ENCODE measurements at places on chromosomes 1 and 21.

GRCh38 chr21:45600248-45600647 lies 43.3 kb upstream of the PCBP3 start:
- DNase-seq, result no peak

DNA sequence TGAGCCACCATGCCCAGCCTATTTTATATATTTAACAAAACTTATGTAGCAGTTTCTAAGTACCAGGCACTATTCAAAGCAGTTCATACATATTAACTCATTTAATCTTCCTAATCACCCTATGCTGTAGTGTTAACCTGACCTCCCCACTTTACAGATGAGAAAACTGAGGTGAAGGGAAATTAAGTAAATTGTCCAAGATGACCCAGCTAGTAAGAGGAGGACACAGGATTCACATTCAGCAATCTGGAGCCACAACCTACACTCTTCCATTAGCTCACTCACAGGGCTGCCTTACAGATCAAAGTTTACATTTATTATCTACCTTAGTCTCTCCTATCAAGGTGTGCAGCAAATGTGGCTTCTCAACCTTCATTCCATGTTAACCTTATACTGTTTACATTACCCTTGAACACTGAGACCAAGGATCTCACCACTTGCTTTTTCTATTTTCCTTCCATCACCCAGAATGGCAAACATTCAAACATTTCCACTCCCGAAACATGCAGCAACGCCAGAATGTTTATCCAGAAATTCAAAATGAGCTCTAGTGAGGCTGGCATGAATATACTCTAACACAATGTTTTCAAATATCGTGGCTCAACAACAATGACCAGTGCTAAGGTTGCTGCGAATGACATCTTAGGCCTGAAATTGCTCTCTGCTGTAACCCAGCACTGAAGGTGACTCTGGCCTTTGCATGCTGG lies 24.5 kb downstream of the HIVEP3 start:
- DNase-seq, result no peak

- DNase-seq, result no peak
Observed at GRCh38 chr1:184417916-184418315, 31.1 kb downstream of the C1orf21 start.

DNA sequence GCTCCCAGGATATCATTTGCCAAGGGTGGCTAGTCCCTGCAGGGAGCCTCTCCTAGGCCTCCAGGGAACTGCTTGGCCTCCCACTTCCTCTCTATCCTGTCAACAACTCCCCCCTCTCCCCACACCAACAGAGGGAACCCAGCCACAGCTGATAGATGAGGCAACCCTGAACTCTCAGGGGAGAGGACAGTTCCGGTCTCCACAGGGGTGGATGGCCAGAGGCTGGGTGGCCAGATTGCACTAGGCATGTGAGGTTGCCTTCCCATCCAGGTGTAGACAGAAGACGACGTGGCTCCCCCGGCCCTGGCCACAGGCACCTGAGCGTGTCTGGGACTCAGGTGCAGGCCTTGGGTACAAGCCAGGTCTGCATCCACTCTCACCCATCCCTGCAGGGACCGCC lies 53.3 kb downstream of the TOR1AIP2 start:
- no peak for DNase-seq

DNA sequence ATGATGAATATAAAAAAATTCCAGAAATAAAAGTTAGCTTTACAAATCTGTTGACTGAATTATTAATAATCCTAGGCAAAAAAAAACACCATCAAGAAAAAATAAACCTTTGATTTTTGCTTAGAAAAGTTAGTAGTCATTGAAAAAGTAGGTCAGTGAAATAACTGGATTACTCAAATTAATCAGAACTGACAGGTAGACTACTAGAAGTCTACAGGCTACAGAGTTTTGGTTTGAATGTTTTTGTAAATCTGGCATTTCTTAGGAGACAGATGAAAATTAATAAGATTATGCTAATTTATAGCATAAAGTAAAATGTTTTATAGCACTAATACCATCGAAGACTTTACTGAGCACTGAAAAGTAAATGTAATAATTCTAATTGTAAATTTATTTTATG lies 511.9 kb downstream of the PTPRC start:
- DNase-seq, result no peak

- DNase-seq, result no peak
Observed at GRCh38 chr1:228180271-228180958, 14.8 kb downstream of the IBA57 start.

DNA sequence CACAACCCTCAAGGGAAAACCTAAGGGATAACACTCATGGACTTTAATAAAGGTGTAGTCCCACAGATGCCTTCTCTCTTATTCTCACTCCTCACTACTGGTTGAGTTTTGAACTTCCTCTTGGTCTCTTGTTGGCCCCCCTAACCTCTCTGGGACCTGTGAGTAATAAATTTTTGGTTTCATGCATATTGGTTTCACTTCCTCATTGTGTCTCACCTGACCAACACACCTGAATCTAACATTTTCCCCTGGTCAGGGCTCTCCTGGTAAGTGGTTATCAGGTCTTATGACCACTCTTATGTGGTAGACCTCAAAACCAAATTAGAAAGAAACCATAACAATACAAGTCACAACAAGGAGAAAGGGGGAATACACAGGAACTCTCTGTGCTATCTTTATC lies 60.5 kb upstream of the PRMT6 start:
- peak; percentile 85 for DNase-seq

DNA sequence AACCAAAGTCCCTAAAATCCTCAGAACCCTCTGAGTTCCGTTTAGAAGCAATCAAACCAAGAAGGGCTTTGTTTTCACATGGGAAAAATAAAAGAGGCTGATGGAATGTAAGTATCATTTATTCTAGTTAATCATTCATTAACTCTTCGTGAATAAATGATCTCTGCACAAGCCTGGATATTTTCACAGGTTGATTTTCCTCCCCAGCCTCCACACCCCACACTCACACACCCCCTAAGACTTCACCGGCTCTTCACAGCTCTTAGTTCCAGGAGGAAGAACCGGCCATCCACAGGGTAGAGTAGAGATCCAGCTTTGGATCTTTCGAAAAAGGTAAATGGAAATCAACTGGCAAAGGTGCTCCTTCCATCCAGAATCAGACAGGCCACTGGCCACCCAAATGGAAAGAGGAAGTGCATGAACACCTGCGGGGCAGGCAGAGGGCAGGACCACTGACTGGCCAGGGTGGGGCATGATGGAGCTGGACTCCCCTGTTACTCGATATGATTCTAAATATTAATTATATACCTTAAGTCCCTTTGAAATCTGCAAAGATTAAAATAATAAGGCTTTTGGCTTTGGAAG lies 10.0 kb downstream of the C1orf198 start:
- no peak for DNase-seq

DNA sequence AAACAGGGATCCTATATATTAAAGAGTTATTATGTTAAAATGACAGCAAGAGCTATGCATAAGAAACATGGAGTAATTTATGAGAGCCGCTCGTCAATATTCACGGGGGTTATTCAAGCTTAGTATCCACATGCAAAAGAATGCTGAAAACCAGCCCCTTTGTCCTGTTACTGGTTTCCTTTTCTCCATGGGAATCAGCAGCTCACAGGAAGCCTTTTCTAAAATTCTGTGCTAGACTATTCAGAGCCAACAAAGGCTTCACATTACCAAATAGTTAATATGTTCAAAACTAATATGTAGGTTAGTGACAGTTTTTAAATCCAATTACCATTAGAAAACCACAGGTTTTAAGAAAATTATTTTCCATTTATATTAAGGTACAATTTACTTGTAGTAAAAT lies 225.6 kb upstream of the MAP1LC3C start:
- no peak for DNase-seq

DNA sequence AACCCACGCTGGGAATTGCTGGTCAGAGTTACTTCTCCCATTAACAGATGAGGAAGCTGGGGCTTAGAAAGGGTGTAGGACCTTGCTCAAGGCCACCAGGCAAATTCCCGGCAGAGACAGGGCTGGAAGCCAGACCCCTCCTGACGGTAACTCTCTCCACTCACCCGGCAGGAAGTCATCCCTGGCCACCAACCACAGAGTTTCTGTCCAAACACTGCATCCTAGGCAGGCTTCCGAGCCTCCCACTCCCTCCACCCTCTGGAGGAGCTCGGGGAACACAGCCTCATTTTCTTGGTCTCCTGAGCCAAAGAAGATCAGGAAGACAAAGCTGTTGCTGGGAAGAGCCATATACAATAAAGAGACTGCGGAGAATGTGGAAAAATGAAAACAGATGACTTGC lies 25.0 kb upstream of the ZNF436 start:
- no peak for DNase-seq

- no peak for DNase-seq
Observed at GRCh38 chr1:69263921-69264391, 303.8 kb upstream of the LRRC7 start.

DNA sequence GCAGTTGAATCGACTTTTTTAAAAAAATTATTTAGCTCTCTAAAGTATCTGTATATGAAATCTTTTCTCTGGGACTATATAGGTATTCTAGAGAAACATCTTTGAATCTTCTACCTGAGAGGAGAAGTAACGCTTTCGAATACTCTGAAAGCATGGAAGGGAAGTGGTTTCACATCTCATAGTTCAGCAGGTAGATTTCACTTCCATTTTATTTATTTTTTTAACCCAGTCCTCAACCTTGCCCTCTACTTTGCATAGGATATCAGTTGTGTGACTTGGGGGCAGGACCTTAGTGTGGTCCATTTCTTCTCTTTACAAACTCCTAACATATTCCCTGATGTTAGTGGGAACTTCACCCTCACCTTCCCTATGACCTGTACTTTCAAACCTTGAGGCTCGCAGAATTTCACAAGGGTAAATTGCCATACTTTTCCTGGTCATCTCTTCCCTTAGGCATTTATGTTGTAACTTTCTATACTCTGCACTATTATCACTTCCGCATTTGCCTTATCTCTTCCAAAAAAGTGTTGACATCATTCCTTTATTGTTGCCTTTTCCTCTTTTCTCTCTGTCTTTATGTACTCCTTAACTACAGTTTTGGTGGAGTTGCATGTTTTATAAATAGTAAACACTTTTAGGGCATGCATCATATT lies 1208.5 kb upstream of the ADGRL4 start:
- DNase-seq, result no peak

GRCh38 chr1:111906111-111906510 lies 83.4 kb downstream of the KCND3 start:
- DNase-seq, result no peak

- DNase-seq, result no peak
Observed at GRCh38 chr1:201736707-201737320, 92.1 kb upstream of the IPO9 start.

GRCh38 chr1:216960716-216961115 lies 237.5 kb upstream of the ESRRG start:
- no peak for DNase-seq

DNA sequence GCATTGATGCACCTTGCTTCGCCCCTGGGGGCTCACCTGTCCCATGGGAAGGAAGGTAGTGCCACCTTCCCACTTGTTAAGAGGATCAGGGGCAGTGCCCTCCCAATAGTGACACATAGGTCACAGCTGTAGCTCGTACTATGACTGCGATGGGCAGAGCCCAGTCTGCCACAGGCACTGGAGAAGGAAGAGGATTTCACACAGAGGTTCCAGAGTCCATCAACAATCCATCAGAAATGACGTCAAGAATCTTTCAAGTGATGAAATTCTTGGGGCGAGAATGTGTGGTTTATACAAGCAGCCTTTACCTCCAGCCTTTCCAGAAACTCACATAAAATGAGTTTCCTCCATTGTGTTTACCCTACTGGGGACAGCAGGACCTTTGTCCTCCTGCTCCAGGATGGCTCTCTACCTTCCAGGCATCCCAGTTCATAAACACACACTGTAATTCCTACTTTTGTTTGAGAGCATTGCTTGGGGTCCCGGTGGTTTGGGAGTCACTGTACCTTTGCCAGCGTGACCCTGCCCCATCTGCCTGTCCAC lies 260.6 kb upstream of the VAMP3 start:
- no peak for DNase-seq

GRCh38 chr1:28313702-28314546 lies 14.9 kb upstream of the MED18 start:
- DNase-seq, result no peak

GRCh38 chr1:168643152-168643551 lies 66.7 kb downstream of the XCL1 start:
- no peak for DNase-seq

- DNase-seq, result no peak
Observed at GRCh38 chr1:27581823-27582243, 22.1 kb downstream of the AHDC1 start.

- no peak for DNase-seq
Observed at GRCh38 chr1:2267051-2267830, 39.1 kb downstream of the SKI start.

DNA sequence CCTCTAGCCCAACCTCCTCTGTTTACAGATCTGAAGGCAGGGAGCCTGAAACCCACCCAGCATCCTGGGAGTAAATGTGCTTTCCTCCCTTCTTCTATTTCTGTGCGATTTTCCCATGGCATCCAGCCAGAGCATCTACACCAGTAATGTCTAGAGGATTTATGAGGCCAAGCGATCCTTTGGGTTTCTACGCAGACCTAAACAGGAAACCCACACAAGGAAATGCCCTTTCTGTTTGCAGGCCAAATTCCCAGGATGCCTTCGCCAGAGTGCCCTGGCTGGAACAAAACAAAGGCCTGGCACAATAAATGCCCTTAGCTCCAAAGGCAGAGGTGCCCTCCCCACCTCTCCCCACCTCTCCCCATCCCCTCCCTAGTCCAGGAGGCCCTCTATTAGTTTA lies 110.5 kb upstream of the CDC42BPA start:
- no peak for DNase-seq

DNA sequence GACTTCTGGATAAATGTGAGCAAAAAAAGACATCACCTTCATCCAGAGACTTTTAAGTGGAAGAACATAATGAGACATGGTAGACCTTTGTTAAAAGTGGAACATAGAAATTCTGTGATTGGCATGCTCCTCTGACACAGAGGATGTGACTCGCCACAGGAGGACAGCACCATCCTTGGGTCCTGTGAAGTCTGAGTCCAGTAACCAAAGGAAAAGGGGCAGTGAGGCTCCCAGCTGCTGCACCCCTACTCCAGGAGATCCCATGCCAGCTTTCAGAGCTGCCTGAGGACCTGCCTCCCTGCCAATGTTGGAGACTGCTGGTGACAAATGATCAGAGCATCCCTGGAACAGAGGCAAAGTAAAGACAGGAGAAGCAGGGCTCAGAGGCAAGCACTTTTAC lies 136.2 kb downstream of the BRINP2 start:
- no peak for DNase-seq

DNA sequence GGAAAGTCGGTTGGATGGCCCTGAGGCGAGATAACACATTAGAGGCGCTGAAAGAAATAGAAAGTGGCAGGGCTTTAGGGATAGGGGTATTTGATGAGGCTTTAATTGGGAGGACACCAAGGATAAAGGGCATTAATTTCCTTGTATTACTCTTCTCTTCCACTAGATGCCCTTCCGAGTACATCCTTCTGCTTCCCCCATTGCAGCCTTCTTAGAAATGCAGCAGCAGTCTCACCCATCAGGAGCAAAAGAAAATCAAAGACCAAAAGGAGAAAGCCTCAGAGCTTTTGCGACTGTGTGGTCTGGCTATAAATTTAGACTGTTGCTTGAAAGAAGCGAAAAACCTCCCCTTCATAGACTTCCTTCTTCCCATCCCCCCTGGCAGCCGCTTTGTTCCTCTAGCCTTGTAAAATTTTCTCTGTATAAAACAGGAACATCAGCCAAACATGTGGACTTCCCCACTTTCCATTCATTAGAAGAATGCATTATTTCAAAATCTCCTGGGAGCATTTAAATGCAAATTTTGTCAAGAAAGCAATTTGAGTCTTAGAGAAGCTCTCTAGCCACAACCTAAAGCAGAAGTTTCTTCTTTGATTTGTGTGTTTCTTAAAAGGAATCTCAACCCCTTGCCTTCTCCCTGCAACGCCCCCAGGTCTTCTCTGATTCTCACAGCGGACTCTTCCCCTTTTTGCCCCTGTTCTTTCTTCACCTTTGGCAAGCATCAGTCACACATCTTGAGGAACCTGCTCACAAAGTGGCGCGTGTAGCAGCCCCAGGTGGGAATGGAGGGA lies 76.6 kb downstream of the NDUFS5 start:
- DNase-seq, result peak; percentile 68

Data from GM06990 (cell line).